ENCODE measurements at places on chromosomes 3 and 15.

GRCh38 chr15:23924686-23925085, 237.6 kb upstream of the NDN start:
- no peak for DNase-seq

GRCh38 chr15:74376825-74377581, 9.6 kb upstream of the CYP11A1 start:
- no peak for DNase-seq

DNA sequence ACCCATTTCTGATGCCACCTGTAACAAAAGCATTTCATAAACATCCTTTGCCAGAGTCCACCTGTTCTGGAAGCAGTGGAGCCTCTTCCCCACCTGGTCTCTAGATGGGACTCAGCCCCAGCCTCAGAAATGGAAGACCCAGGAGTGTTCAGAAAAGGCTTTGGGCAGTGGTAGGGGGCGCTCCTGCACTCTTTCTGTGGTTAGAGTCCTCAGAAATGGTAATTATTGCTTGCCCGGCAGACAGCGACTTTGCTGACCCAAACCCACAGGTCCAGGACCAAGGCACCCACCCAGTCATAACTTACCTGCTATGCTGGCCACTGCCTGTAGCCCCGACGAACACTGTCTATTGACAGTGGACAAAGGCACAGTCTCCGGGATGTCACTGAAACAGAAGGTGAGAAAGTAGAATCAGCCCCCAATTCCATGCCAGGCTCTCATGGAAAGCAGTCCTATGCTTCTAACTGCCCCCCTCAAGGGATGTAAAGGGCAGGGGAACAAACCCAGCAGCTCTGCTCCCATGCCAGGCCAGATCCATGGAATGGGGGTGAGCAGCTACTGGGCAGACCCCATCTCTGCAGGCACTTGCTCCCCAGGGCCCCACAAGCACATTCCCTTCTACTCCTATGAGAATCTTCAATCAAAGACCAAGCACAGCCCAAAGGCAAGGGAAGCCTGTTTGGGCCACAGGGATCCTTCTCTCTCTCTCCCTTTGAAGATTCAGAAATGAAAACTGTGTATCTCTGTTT, 5.1 kb downstream of the ACAA1 start:
- DNase-seq: no peak

- no peak for DNase-seq
These were observed 696.0 kb downstream of the ZNF385D start for GRCh38 chr3:21055015-21055414.

- DNase-seq: no peak
These were observed 360.4 kb downstream of the EFHB start for GRCh38 chr3:19573644-19574043.

GRCh38 chr15:57559875-57560274, 31.8 kb upstream of the MYZAP start:
- DNase-seq: peak; percentile 43

DNA sequence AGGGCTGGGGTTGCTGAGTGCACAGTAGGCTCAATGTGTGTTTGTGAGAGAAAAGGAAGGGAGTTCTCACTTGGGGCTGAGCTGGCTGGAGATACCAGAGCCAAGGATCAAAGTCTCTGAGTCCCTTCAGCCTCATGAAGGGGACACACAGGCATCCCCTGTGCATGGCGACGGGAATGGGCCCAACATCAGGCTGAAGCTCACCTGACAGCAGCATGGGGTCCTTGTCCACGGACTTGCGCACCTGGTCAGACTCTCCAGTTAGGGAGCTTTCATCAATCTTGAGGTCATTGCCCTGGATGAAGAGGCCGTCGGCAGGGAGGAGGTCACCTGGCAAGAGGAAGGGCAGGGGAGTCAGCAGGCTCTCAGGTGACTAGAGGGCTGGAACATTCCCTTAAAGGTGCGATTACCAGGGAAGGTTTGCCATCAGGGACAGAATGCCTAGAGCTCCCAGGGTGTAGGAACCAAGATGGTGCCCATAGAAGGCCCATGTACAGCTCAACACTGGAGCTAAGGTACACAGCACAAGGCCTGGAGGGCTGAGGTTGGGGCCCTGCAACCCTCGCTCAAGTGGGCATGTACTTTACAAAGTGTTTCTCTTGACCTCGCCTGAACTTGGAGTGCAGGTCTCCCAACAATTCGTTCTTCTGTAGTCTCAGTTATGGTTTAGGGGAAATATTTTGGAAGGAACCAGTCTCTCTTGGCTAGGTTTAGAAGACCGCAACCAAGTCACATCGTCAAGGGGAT, 80.0 kb upstream of the SEC13 start:
- DNase-seq: no peak

- DNase-seq: no peak
These were observed 263.3 kb upstream of the TPM1 start for GRCh38 chr15:62779036-62779770.

GRCh38 chr3:99713440-99713839, 75.0 kb downstream of the COL8A1 start:
- no peak for DNase-seq

DNA sequence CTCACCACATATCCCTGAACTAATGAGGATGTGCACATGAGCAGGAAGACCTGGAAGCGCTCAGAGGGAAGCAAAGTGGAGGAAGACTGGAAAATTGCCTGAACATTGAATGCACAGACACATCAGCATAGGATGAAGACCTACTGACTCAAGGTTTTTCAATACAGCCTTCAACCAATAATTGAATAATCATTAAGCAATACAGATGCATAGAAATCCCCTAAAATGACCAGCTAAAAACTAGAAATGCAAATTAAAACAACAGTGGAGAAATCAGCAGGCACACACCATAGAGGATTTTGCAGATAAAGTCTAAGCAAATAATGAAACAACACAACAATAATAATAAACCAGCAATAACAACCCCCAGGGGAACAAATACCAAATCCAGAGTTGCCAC, 80.4 kb downstream of the CEP152 start:
- DNase-seq: no peak
